Amniotic stem cell (primary cell): ENCODE measurements at places on chromosomes 4 and X.

DNA sequence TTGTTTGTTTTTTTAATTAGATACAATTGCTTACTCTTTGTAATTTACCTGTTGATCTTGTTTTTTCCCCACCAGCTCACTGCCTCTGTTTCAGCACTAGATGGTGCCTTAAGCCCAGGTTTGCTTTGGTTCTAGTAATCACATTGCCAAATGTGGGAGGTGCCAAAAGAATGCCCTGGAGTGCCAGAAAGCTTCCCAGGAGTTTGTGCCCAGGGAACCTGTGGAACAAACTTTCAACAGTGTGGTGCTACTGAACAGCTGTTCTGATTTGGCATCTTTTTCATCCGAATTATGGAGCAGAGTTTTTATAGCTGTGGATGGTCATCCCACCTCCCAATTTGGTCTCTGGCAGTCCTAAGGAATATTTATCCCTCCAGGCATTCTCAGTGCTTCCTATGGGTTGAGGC, 1000.7 kb downstream of the STIM2 start:
- peak; percentile 21 for DNase-seq

GRCh38 chrX:120236687-120237479, 13.7 kb upstream of the ZBTB33 start:
- no peak for DNase-seq

DNA sequence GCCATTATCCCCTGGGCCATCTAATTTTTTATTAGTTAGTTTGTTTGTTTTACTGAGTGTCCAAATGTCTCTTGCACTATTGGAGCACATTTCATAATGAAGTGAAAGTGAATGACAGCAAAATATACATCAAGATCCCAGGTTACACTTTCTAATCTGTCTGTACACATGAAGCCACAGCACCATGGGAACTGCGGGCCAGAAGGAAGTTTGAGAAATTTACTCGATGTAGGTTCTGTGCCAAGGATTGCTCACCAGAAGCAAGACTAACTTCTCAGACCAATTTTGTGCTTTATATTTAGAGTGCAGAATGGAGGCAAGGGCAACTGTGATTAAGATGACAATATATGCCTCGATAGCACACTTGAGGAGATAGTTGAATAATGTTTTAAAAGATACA, 258.0 kb downstream of the COL25A1 start:
- no peak for DNase-seq

- DNase-seq, result no peak
Measured at GRCh38 chr4:125780164-125780563, 465.4 kb downstream of the FAT4 start.

DNA sequence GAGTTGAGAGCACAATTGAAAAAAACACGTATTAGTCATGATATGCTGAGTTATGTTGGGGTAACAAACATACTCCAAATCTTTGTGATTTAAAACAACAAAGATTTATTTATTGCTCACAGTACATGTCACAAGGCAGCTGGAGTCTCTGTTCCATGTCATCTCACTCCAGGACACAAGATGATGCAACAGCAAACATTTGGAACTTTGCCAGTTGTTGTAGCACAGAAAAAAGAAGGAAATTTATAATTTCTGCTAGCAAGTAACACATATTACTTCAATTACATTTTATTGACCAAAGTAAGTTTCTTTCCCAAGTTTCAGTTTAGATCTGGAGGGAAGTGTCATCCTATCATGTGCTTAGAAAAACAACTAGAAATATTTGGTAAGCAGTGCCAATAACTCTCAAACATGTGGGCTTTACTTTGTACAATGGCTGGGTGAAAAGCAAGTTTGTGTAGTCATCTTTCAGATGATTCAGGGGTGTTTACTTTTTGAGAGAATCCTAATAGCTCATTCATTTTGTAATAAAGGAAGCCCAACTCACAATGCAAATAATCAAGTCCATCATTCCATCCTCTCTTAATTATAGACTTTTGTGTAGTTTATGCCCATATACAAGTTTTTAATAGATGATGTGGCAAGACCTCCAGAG, 452.3 kb downstream of the ZIC3 start:
- no peak for DNase-seq

DNA sequence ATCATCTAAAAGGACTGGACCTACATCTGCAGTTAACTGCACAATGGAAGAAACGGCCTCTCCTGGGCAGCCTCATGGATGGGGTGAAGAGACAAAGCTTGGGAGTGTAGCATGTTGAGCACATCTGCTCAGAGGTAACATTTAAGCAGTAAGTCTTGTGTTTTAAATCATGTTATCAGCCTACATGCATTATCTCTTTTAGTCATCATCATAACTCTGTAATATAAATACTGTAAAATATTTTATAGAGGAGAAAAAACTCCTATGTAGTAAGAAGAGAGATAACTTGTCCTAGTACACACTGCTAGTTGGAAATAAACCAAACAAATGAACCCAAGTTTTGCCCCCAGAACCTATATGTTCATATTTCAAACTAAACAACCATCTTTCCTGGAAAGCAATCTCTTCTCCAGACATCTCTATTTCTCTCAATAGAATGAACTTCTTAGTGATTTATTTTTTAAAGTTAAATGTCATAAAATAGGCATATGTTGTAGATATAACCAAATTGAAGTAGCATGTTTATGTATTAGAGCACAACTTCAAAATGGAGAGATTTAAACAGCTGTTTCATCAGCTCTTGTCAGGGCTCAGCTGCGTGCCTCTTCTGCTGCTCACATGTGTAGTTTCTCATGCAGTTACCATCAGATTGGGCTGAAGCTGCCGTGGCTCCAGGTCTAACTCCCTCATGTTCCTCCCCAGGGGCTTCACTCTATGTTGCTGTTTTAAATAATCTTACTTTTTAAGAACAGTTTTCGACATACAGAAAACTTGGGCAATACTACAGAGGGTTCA, 581.8 kb upstream of the ZFP42 start:
- DNase-seq, result no peak

DNA sequence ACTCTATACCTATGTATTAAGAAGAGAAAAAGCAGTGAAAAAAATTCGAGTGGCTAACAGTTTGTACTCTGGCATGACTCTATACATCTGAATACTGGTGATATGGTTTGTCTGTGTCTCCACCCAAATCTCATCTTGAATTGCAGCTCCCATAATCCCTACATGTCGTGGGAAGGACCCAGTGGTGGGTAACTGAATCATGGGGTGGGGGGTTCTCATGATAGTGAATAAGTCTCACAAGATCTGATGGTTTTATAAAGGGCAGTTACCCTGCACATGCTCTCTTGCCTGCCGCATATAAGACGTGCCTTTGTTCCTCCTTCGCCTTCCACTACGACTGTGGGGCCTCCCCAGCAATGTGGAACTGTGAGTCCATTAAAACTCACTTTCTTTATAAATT, 70.4 kb downstream of the LRBA start:
- no peak for DNase-seq

- DNase-seq, result no peak
Measured at GRCh38 chr4:74638689-74639088, 155.6 kb downstream of the BTC start.

DNA sequence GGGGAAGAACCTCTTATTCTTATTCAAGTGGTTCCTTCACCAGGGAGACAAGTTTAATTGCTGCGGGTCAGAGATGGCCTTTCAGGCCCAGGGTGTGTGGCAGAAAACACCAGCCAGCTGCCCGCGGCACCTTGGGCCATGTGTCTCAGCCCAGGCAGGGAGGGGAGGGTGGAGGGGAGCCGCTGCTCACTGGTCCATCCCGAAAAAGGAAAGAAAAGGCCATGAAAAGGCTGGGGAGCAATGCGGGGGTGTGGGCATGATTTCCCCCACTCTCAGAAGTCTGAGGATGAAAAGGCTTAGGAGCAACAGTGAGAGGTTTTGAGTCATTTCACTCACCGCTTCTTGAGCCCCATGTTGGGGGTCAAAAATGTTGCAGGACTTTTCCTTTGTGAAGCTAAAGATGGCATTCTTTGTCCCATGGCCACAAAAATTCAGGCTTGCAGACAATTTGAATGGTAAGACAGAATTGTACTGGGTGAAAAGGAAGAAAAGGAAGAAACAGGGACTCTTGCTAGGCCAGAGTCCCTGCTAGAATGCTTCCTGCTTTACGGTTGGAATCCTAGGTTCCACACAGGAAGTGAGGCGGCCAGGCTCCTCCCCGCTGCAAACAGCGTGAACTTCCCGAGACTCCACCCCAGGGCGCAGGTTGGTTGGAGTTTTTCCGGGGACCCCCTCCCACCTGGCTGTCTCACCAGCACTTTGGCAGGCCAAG, 17.4 kb upstream of the FAM47E start:
- no peak for DNase-seq

DNA sequence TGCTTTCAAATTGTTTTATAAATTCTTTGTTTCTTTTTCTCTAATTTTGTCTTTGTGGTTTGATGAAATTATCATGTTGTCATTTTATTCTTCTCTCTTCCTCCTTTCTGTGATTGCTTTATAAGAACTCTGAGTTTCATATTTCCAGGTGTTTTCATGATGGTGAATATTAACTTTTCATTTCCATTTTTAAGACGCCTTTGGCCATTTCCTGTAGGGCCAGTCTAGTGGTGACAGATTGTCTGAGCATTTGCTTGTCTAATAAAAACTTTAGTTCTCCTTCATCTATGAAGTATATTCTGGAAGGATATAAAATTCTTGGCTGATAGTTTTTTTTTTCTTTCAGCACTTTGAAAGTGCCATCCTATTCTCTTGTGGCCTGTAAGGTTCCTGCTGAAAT, 128.1 kb downstream of the FAM13A start:
- no peak for DNase-seq

GRCh38 chrX:153971124-153971449, 531 bp downstream of the HCFC1 start:
- peak; percentile 30 for DNase-seq

DNA sequence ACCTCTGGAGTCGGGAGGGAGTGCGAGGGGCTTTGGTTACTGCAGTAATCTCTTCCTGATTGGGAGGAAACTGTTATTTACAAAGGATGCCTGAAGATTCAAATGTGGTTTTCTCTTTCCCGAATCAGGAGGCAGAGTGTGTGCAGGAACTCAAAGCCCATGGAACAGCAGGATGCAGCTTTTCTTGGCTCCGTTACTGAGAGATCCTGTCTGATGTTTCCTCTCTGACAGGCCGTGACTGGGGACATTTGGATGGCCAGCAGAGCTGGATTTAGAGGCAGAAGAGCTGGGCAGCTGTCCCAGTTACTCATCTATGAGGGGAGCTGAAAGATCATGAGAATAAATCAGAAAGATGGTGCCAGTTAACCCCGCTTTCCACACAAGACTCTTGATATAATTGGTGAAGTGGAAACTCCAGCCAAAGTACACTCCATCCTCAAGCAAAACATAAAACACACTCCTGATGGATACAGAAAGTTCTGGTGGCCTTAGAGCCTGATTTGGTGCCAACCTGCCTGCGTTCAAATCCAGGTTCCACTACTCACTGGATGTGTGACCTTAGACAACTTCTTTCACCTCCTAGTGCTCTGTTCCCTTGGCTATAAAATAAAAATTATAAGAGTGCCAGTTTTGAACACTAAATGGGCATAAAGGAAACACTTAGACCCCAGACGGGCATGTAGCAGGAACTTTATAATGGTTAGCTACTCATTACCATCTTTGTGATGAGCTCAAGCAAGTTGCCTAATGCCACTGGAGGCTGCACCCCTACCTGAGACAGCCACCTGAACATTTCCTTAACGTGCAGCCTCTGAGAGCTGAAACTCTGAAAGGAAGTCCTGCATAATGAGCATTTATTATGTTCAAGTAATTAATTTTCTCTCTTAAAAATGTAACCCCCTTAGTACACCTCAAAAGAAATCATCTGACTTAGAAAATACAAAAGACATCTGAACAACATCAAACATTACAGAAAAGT, 349.0 kb upstream of the GATB start:
- DNase-seq, result no peak

GRCh38 chr4:163562496-163562895, 68.0 kb downstream of the TMA16 start:
- no peak for DNase-seq

GRCh38 chrX:148517176-148517575, 16.8 kb downstream of the AFF2 start:
- DNase-seq, result no peak

DNA sequence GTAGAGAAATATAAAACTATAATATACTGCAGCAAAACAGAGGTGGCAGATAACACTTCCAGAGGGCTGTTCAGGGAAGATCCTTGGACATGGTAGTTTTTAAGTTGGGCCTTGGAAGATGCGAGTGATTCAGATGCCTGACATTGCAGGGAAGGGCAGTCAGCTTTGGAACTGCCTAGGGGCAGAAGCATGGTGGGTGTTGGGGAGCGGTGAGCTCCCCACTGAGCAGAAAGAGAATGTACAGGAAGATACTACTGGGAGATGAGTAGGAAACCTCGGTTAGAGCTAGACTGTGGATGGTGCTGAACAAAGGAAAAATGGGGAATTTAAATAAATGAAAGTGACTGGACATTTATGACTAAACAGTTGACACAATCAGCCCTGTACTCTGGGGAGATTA, 24.9 kb upstream of the SEC24B start:
- no peak for DNase-seq

GRCh38 chrX:69424161-69424560, 80.0 kb upstream of the NALF2 start:
- no peak for DNase-seq

DNA sequence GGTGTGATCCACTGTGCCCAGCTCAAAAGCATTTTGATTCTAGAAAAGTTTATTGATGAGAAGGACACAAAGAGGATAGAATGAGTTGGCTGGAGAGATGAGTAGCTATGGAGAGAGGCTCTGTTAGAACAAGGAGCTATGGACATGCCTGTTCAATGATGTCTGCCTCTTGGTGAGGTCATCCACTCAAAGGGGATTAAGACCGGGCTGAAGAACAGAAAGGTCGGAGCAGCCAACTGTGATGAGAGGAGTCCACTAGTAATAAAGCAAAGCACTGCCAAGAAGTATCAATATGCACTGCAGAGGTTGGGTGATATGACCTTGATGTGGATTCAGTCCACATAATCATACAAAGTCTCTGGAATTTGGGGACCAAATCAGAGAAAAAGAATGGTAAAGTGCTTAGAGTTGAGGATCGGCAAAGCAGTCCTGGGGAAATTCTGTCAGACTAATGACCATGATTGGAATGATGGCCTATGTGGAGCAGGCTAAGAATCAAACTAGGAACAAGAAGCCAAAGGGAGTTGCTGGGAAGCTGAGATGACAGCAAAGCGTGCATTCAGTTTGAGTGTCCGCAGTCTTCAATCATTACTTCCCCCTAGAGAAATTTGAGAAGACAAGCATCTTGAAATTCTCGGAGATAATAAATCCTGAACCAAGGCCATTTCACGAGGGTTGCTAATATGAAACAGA, 55.7 kb upstream of the MMAA start:
- no peak for DNase-seq

DNA sequence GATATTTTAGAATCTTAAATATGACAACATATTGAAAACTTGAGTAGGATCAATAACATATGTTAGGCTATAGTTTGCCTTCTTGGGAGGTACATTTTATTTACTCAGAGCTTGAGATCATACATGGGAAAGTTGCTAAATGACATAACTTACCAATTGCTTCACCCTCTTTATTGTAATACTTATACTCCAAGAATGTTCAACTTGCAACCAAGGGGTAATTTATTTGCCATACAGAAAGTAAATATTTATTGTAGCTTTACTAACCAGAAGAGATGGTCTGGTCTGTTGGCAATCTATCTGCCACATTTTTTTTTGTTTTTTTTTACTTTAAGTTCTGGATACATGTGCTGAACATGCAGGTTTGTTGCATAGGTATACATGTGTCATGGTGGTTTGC, 426.6 kb downstream of the ARHGAP24 start:
- no peak for DNase-seq

GRCh38 chrX:104987063-104987462, 233.4 kb downstream of the TEX13A start:
- DNase-seq, result no peak

- no peak for DNase-seq
Measured at GRCh38 chr4:52751487-52751911, 274 bp upstream of the ERVMER34-1 start.

- no peak for DNase-seq
Measured at GRCh38 chr4:101019941-101020401, 327.4 kb downstream of the PPP3CA start.
